ENCODE measurements at places on chromosomes 5 and 9. TPM values are rescaled to one million over a fixed set of nuclear protein-coding genes. Genes with fewer than 3 reads are reported as not detected.
A peak's percentile ranks its signal among the peaks of the same experiment; 100 is the strongest.

The WNT8A gene
- not detected for total RNA-seq

The ENHO gene
- total RNA-seq, result 0.13 TPM

DNA sequence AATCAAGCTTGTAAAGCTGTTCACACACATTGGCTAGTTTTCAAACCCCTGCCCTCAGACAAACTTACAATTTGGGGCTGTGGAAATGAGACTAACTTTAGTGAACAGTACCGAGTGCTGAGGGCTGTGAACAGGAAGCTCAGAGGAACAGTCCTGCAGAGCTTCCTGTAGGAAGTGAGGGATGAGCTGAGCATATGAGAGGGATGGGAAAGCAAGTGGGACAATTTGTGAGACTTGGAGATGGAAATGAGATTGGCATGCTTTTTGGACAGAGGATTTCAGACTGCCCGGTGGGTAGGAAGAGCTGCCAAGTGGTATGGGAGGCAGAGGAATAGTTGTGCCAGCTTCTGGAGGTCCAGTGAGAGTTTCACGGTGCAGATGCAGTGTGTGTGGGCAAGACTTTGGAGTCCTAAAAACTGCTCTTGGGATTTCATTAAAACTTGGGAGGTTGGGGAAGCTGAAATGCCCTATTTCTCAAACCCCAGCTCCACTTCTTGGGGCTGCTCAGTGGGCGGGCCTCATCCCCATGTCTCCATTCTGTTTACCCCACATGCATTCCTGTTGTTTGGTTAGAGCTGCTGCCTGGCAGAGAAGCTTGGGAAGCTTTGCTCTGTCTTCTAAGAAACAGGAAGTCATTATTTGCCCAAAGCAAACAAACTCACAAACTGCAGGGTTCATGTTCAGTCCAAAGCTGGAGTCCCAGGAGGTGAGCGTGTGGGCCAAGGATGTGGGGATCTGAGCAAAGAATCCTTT lies 267.5 kb downstream of the ZSWIM6 start:
- peak; percentile 51 for DNase-seq

- DNase-seq, result no peak
Observed at GRCh38 chr5:176747670-176748072, 62.7 kb upstream of the UNC5A start.
